ENCODE measurements at places on chromosomes 12 and 14.

GRCh38 chr12:89393551-89394121, 41.3 kb upstream of the DUSP6 start:
- DNase-seq: no peak

DNA sequence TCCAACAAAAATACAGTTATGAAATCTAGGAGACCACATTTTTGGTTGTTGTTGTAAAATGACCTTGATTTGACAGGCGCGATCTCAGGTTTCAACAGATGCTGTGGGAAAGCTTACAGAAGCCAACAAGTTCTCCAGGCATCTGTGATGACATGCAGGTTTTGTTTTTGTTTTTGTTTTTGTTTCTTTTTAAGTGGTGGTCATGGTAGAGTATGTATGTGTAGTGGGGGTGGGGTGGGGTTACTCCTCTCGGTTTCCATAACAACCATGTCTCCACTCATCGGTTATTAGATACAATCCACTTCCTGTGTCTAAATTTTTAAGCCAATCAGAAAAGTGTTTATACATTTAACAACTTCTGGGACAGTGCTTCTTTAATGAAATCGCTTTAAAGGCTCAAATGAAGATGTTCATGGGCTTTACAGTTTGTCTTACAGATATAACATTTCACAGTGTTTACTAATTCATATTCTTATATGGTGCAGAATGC, 199.9 kb upstream of the FOXN3 start:
- peak; percentile 57 for DNase-seq

DNA sequence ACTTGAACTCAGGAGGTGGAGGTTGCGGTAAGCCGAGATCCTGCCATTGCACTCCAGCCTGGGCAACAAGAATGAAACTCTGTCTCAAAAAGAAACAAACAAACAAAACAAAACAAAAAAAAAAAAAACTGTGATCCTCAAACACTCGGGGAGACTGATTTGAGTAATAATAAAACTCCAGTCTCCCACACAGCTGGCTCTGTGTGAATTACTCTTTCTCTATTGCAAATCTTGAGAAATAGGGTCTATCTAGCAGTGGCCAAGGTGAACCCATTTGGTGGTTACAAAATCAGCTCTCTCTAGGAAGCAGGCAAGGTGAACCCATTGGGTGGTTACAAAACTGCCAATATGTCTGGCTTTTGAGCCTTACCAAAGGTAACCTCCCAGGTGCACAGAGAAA, 6.0 kb upstream of the ACOT6 start:
- no peak for DNase-seq

- no peak for DNase-seq
Observed at GRCh38 chr12:46650688-46651087, 175.1 kb downstream of the SLC38A4 start.

DNA sequence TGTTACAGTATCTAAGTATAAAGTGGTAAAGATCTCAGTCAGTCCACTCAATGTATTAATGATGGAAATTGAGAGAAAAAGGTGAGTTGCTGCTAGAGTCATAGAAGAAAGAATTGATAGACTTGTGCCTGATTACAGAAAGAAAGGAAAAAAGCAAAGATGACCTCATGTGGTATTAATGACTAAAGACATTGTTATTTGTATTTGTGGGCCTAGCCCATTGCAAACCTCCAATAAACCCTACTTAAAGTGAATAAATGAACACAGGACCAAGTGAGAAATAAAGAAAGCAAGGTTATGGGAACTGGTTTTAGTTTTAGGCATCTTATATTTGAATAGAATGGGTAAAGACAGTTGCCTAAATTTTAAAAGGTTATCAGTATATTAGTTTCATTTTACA, 105.5 kb downstream of the SYT1 start:
- no peak for DNase-seq

DNA sequence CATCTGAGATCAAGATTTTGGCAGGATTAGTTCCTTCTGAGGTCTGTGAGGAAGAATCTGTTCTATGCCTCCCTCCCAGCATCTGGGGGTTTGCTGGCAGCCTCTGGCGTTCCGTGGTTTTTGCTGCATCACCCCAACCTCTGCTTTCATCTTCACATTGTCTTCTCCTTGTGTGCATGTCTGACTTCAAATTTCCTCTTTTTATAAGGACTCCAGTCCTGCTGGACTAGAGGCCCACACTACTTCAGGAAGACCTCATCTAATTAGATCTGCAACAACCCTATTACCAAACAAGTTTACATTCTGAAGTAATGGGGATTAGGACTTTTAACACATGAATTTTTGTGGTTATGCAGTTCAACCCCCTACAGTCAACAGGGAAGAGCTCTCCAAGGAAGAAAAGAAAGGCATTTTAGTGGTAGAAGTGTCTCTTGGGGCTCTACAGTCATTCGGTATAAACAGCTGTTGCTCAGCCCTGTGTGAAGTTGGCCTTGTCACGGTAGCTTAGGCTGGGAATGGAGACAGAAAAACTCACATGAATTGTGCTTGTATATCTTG, 89.7 kb downstream of the CAND1 start:
- DNase-seq: peak; percentile 54

GRCh38 chr12:131171029-131171428, 217.3 kb downstream of the ADGRD1 start:
- no peak for DNase-seq

- DNase-seq: no peak
Observed at GRCh38 chr12:49894751-49895148, 8.9 kb downstream of the FAIM2 start.

- peak; percentile 61 for DNase-seq
Observed at GRCh38 chr14:65414961-65415589, 2.5 kb downstream of the FUT8 start.

DNA sequence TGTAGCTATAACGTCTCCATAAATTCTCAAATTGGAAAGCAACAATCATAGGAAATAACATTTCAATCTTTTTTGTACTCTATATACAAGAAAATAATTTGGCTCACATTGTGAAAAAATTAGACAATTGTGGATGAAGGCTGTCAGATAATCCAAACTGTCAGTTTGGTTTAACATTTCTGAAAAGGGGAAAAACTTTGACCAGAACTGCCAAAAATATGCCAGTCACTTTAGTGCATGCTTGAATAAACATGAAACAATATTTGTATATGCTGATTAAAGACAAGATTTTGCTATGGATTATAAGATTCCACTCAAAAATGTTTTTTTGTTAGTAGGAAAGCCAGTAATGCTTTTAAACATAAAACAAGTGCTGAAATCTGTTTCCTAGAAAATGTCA, 38.9 kb downstream of the CCDC59 start:
- DNase-seq: no peak

- DNase-seq: no peak
Observed at GRCh38 chr14:105207460-105207901, 26.4 kb upstream of the NUDT14 start.

DNA sequence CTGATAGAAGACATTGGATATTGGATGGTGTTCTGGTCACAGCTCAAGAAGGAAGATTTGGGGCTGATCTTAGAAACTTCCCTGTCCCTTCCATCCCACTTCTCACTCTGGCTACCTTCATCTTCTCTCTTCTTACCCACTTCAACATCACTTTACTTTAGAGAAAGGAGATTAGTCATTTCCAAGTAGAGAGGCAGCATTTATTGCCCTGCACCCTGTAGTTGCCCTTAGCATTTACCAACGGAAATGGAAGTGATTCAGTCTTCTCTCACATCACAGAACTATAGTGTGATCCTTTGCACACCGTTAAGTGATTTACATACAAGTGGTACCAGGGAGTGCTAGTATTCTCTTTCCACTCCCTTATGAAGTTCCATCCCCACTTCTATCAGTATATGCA, 52.4 kb downstream of the PHLDA1 start:
- DNase-seq: no peak

DNA sequence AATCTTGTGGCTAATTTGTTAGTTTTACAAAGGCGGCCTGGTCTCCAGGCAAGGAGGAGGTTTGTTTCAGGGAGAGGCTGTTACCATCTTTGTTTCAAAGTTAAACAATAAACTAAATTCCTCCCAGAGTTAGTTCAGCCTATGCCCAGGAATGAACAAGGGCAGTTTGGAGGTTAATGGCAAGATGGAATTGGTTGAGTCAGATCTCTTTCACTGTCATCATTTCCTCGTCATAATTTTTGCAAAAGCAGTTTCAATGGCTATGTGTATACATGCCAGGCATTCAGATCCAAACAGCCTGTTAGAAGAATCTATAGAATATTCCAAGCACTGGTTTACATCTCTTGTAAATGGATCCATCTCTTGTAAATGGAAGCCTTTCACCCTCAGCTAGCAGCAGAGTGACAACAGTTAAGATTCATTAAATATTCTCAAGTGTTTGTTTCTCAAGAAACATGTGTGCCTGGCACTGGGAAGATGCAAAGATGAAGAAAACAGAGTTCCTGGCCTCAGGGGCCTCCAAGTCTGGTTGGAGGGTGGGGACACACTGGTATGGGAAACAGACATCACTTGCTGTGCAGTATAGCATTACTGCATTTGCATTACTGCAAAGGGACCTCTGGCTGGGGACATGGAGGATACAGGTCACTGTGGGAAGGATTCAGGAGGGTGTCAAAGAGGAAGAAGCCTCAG, 65.8 kb downstream of the RIN3 start:
- DNase-seq: no peak

- no peak for DNase-seq
Observed at GRCh38 chr12:109680264-109681005, 33.2 kb upstream of the FAM222A start.

DNA sequence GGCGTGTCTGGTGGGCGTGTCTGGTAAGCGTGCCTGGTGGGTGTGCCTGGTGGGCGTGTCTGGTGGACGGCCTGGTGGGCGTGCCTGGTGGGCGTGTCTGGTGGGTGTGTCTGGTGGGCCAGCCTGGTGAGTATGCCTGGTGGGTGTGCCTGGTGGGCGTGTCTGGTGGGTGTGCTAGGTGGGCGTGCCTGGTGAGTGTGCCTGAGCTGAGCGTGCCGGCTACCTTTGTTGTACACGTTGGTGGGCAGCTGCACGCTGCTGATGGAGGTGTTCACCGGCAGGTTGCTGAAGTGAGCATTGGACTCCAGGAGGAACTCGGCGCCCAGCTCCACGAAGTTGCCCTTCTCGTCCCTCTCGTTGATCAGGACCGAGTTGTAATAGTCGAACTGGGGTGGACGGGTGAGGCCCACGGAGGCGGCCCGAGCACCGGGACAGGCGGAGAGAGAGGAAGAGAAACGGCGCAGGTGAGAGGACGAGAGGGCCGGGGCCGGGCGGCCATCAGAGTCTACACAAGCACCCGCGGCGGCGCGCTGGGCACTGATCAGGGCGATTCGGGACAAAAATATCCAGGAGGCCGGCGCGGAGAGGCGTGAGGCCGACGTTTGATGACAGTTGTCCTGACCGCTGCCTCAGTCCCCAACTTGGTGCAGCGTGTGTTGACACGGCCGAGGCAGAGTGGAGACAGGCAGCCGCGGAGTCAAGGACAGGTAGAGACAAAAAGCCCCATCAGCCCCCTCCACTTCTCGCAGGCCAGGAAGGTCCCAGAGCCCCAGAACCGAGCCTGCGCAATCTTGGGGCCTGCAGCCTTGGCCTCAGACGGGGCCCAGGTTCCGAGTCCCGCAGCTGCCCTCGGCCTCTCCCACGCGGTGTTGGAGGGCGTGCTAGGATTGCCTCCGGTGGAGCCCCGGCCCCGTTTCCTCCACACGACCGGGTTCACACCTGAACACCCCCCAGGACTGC, 10.5 kb downstream of the CACNA2D4 start:
- no peak for DNase-seq

DNA sequence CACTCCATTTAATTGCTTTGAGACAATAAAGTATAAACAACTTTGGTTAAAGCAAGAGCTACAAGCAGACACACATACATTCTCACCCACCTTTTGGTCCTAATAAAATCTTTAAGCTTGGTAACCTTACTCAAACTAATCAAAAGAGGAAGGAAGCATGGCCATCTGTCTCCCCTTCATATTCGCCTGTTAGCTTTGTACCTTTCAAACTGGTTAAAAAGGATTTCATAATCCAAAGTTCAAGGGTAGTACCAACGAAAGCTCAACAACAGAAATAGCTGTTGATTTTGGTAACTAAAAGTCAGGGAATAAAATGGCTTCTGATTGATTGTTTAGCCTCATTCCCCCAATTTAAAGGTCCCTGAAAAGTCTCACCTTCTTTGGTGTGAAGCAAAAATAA, 456.9 kb downstream of the BCAT1 start:
- DNase-seq: no peak

DNA sequence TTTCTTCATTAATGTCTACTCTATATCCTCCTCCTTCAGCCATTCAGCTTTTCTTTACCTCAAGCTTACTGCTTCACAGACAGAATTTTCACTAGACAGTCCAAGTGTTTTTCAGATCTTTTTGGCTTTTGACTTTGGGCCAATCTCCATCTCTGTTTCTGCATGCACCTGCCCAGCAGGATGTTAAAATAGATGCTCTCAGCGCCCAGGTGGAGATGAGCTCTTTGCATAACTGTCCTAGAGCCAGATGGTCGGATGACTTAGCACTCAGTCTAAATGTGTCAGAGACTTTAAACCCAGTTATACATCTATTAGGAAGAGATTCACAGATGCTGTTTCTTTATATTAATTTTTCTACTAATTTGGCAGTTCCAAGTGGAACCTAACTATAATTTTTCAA, 80.3 kb upstream of the SSTR1 start:
- no peak for DNase-seq

- no peak for DNase-seq
Observed at GRCh38 chr12:110282300-110282860, 1.3 kb downstream of the ATP2A2 start.

- DNase-seq: no peak
Observed at GRCh38 chr12:103924761-103925641, 5.2 kb upstream of the HSP90B1 start.

DNA sequence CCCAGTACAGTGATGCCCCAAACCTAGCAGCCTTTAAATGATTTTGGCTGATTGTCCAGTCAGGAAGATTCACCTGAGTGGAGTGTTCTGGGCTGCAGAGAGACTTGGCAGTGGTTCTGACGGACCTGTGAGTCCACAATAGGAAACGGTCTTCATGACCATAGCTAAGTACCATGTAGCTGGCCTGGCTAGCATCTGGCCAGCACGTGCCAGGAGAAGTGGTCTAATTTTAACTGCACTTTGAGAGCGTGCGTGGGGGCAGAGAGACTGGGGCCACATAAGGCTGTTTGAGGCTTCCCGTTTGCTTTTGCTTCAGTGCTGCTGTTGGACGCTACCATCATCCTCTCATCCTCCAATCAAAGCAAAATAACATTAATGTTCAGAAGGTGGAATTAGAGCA, 54.7 kb downstream of the PPM1A start:
- DNase-seq: no peak

- DNase-seq: no peak
Observed at GRCh38 chr12:127150028-127150427, 1116.9 kb upstream of the TMEM132C start.

DNA sequence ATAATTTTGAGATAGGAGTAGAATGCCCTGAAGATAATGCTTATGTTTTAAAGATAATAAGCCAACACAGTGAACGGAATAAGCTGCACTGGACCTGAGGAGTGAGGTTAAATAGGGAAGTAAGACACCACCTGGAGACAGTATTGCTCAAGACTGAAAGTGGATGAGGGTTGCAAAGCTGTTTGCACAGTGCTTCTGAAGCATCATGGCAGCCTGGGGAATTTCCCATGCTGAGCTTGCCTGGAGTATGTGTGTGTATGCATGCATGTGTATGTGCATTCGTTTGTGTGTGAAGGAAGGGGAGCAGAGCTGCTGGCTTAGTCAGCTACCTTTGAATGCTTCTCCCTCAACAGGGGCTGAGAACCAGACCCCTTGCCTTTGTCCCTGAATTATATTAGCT, 35.8 kb downstream of the BHLHE41 start:
- no peak for DNase-seq

- DNase-seq: no peak
Observed at GRCh38 chr14:87640553-87640952, 352.4 kb downstream of the GALC start.

- DNase-seq: no peak
Observed at GRCh38 chr12:89946518-89947135, 238.0 kb upstream of the ATP2B1 start.
